Thymus (tissue), 14 donors: ENCODE measurements at places on chromosomes 12 and 14.
A peak's percentile ranks its signal among the peaks of the same experiment; 100 is the strongest.

- DNase-seq = no peak
Observed at GRCh38 chr12:103672401-103673119, 85.5 kb downstream of the STAB2 start.

DNA sequence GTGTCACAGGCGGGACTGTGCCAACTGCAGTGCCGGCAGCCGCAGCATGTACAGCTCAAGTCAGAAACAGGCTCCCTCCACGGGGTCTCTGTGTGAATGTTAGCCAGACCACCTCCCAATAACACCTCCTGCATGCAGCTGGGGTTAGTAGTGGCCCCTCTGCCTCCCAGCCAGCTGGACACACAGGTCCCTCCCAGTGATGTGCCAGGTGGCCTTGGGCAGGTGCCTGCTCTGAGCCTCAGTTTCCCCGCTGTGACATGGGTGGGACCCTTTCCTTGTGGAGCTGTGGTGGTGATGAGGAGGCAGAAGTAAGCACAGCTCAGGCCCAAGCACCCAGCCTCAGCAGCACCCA is 139.9 kb downstream of the ADGRD1 start:
- DNase-seq = no peak

- DNase-seq = no peak
Observed at GRCh38 chr14:60926002-60926401, 54.9 kb downstream of the TRMT5 start.

- DNase-seq = no peak
Observed at GRCh38 chr14:51289169-51289568, 49.1 kb downstream of the TMX1 start.

GRCh38 chr14:72636094-72636493 is 257.8 kb downstream of the DPF3 start:
- DNase-seq = no peak

GRCh38 chr12:15939111-15939510 is 28.0 kb downstream of the DERA start:
- no peak for DNase-seq

DNA sequence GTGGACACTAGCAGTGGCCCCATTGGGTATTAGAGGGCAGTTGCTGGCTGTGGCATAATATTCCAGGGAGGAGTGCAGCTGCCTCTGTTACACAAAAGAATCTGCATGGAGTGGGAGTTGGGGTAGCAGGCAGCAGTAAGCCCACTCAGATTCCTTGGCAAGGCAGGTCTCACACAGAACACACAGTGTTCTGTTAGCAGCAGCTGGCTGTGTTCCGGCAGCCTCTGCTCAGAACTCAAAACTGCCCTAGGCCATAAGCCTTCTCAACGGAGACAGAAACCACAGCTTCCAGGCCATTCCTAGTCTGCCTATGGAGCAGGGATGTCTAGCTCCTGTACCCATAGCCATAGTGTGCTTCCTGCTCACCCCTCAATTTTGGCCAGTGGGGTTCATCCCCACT is 1085.4 kb downstream of the SLC6A15 start:
- no peak for DNase-seq

DNA sequence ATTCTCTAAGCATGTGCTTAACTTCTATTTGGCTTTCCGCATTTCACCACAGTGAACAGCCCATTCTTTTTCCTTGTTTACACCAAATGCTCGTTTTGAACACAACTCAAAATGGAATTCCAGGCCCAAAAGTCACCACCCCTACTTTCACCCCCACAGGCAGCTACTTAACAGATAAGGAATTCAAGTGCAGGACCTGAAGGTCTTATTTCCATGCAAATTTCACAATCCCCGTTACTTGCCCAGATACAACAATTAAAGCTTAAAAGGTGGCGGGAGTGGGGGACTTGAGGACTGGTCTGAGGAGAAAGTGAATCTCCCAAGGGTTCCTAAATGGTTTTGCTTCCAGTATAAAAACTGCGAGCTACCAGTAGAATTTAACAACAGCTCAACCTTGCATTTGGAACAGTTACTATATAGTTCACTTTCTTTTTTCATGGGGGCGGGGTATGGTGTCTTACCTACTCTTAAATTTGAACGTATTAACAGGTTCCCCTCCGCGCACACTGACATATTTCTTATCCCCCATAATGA is 3.7 kb downstream of the USP44 start:
- no peak for DNase-seq

DNA sequence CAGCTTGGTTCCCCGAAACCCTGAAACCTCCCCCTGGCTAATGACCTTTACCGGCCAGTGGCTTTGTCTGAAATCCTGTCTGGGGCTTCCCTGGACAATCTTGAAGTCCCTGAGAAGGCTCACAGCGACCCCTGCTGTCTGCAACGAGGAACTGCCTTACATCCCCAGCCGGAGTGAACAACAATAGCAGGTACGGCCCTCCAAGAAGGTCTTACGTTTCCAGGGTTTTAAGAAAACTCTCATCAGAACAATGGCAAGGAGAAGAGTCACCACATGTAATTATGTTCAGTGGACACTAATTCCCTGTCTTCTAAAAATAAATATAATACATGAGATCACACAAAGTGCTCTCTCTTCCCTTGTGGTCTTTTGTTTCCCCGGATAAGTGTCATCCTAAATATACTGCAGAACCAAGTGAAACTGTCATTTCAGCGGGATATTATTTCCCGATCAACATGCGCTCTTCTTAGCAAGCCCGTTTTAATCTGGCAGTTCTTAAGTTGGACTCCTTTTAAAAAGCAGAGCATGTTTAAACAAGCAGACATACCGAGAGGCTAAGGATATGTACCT is 53.3 kb downstream of the RBM19 start:
- DNase-seq = peak; percentile 56

DNA sequence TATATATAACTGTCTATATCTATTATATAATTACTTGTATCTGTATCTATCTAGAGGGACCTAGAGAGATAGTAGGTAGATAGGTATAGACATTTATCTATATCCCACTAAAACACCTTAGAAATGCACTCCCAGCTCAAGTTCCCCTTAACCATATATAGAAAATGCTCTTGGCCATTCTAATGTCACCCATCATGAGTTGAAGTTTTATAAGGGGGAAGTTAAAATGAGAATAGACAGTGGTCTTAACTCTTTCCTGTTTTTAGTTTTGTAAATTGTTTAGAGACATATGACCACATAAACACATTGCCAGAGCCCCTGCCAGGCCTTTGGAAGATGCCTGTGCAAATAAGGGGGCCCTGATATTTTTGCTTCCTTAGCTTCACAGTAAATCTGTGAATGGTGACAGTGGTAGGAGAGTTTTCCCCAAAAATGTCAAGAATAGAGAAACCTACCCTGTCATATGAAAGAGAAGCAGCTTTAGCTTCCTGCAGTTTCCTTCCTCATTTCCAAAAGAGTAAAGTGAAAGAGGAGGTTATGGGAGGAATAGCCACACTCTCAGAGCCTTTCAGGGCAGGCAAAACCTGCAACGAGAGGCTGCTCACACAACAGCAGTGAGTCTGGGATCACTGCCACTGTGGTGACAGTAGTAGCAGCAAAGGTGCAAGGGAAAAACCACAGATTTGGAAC is 45.5 kb downstream of the MGST1 start:
- no peak for DNase-seq
